Stimulated activated CD8-positive, alpha-beta memory T cell treated with anti-CD3 and anti-CD28 coated beads, Interleukin-15, amount 100 ng/mL, for 4 hours (primary cell): ENCODE measurements at places on chromosomes 16 and 17.

- no peak for DNase-seq
Observed at GRCh38 chr16:56539656-56540055, 19.8 kb upstream of the BBS2 start.

DNA sequence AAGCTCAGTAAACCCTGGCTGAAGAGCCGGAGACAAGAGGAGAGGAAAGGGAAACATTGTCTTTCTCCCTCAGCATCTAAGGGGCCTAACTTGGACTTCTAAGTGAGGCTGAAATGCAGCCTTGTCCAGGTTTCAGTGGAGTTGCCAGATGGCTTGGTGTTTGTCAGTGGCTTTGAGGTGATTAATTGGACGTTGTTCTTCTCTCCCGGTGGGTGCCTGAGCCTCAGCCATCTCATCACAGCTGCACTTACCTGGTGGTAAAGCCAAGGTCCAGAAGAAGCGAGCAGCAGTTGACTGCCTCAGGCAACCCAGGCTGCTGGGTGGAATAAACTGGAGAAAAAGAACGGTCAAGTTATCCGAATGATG is 202.2 kb upstream of the NLRP1 start:
- DNase-seq = no peak

DNA sequence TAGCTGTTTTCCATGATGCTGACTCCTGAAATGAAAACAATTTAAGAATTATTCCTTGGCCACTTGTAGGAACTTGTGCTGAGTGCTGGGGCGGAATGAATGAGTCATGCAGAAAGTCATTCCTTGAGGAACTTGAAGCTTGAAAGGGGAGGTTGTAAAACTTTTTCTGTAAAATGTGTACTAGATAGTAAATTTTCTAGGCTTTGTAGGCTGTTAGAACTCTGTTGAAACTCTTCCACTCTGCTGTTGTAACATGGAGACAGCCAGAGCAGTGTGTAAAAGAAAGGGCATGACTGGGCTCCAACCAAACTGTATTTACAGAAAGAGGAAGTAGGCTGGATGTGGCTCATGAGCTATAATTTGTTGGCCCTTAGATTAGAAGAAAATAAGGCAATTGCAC is 46.1 kb downstream of the ABCA8 start:
- DNase-seq = no peak

GRCh38 chr17:67281053-67281452 is 36.1 kb upstream of the HELZ start:
- DNase-seq = no peak

GRCh38 chr17:50288306-50288705 is 14.0 kb downstream of the TMEM92 start:
- DNase-seq = no peak

DNA sequence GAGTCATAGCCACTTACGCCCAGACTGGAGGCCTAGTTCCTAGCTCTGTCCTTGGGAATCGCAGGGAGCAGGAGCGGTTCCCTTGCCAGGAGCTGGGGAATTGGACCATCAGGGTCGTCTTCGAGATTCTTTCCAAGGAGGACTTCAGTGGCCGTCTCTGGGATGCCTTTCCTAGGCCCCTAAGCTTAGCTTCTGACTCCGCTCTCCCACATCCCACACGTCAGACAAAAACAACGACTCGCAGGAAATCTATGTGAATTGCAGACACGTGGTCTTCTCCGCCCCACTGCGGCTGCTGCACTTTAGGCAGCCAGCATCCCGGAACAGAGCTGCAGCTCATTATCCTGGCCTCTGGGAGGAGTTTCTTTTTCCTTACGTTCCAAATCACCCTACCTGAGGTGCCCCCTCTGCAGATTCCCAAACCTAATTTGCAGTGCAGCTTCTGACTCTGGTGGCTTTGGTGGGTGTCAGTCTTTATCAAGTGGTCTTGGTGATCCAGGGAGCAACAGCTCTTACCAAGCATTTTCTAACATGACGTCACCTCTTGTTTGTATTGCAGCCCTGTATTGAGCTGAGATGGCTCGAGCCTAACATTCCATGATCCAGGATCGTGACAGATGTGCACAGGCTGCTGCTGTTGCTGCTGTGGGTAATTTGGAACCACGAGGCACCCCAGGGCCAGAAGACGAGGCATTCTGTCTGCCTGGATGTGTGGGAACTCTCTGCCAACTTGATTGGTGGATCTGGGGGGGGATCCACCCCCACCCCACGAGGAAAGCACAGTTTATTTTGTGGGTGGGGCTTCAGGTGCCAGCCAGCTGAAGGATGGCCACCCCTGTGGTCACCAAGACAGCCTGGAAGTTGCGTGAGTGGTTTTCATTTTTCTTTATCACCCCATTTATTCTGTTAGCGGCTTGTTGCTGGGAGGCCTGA is 1.1 kb downstream of the KATNB1 start:
- no peak for DNase-seq
